ENCODE measurements at places on chromosomes 3 and 15.

- peak; percentile 4 for DNase-seq
Measured at GRCh38 chr3:13121553-13122001, 48.3 kb upstream of the IQSEC1 start.

DNA sequence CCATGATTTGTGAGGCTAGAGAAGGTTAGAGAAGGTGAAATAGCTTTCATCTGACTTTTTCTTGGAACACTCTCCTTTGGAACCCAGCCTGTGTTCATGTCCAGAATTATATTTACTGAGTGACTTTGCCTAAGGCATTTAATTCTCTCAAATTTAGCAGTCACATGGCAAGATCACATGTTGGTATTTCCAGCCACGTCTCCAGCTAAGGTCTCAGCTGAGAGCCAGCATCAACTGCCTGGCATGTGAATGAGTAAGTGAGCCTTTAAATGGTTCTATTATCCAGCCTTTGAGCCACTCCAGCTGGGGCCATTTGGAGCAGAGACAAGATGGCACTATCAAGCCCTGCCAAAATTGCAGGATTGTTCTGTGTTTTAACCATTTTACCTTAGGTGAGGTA is 130.2 kb upstream of the SGO1 start:
- DNase-seq, result no peak

- peak; percentile 79 for DNase-seq
Measured at GRCh38 chr15:48395521-48396011, 64.3 kb downstream of the DUT start.

DNA sequence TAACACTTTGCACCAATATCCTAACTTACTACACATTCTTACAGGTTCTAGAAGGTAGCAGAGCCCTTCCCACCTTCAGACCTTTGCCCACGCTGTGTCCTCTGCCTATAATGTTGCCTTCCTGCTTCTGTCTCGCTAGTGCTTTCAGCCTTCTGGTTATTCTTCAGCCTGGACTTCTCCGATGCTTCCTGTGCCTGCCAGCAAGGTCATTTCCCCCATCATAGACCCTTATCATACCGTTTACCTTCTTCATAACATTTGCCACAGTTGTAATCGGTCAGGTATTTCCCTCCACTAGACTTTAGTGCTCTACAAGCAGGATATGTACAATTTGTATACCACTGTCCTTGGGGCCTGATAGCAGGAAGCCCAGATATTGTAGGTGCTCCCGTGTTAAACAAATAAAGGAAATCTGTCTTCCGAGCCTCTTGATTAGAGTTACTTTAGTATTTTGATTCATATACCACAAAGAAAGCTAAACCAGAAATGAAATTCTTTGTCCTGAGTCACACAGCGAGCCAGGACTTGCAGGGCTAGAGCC is 35.8 kb upstream of the CMTM7 start:
- no peak for DNase-seq

DNA sequence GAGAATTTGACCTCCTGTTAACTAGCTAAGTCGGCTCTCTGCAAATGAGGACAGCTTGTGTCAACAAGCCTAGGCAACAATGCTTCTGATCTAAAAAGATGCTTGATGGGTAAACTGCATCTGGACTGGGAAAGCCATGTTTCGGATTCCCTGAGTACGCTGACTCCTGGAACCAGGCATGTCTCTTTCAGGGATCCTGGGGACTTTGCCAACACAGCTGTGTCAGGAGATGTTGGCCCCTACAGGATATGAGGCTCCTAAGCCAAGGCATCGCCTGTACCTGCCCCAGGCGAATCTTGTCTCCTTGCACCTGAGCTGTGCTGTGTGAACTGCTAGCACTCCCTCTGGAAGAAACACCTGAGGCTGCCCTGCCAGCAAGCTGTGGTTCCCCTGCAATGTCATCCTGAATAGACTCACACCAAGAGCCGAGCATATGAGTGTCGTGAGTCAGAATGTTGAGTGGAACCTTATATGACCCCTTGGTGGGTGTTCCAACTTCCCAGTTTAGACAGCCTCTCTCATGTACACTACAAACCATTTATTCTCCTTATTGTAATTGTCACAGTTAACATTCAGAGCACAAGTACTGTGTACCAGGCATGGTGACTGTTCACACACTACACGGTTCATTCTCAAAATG is 17.0 kb downstream of the EOGT start:
- no peak for DNase-seq

DNA sequence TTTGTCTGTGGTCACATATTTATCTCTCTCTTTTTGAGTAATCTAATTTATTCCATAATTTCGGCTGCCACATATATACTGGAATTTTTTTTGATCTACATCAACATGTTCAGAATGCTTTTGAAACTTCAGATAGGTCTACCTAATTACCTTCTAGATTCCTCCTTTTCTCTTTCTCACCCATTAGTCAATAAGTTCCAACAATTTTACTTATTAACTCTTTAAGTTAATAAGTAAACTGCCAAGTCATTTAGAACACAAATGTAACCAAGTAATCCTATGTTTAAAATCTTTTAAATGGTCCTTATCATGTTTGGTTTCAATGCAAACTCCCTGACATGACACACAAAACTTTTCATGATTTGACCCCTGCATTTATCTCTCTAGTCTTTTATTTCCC is 410.5 kb downstream of the UNC13C start:
- DNase-seq, result no peak

Data from left hindlimb (tissue), 1 donor.